ENCODE measurements at places on chromosomes 6 and 20.

- DNase-seq = no peak
Observed at GRCh38 chr20:63261060-63261794, 7.0 kb upstream of the NKAIN4 start.

DNA sequence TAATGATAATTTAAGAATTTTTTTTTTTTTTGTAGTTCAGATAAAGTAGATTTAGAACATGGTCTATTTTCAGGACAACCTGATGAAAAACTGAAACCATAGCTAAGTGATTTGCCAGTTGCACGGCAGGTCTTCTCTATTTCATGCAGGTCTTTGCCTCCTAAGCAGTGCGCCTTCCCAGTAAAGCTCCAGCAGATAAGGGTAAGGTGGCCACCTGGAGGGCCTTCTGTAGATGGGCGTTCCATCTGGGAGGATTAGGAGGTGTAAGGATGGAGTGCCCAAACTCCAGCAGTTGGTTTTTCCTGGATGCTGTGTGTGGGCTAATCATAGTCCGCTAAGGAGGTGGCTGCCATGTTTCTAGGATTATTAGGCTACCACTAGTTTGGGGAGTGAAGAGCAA, 107.1 kb downstream of the ARID1B start:
- no peak for DNase-seq

DNA sequence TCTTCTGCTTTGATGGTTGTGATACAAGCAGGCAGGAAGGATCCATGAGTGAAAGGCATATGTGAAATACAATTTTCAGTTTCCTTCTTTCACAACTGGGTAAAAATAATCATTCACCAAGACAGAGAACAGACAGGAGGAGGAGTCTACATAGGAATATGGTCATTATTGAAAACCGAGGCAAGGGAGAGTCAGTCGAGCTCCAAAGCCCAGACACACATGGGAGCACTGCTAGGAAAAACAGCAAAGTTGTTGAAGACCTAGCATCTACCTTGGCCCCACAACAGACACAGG, 260.6 kb downstream of the ERMARD start:
- DNase-seq = no peak

- peak; percentile 90 for DNase-seq
Observed at GRCh38 chr6:138593124-138593877, 94.0 kb upstream of the NHSL1 start.

DNA sequence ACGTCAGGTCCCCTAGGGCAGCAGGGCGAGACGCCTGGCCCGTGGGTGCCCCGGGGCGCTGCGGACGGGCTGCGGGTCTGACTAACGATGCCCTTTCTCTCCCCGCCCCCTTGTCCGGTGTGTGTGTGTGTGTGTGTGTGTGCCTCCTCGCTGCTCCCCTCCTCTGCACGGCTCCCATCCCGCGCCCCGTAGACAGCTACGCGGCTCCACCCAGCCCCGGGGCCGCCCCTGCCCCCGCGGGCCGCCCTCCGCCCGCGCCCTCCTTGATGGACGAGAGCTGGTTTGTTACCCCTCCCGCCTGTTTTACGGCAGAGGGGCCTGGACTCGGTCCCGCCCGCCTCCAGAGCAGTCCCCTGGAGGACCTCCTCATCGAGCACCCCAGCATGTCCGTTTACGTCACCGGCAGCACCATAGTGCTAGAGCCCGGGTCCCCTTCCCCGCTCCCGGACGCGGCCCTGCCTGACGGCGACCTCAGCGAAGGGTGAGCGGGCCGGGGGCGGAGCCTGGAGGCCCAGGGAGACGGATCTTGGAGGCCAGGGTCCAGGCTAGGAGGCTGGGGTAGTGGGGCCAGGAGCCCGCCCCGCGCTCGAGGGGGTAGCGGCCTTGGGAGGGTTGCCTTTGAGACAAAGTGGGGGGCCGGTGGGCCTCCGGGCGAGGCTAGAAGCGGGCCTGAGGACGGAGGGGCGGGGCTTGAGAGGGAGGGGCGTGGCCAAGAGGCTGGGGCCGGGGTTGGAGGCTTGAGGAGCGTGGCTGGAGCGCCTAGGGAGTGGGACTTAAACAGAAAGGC, 5.1 kb downstream of the TP53INP2 start:
- no peak for DNase-seq

DNA sequence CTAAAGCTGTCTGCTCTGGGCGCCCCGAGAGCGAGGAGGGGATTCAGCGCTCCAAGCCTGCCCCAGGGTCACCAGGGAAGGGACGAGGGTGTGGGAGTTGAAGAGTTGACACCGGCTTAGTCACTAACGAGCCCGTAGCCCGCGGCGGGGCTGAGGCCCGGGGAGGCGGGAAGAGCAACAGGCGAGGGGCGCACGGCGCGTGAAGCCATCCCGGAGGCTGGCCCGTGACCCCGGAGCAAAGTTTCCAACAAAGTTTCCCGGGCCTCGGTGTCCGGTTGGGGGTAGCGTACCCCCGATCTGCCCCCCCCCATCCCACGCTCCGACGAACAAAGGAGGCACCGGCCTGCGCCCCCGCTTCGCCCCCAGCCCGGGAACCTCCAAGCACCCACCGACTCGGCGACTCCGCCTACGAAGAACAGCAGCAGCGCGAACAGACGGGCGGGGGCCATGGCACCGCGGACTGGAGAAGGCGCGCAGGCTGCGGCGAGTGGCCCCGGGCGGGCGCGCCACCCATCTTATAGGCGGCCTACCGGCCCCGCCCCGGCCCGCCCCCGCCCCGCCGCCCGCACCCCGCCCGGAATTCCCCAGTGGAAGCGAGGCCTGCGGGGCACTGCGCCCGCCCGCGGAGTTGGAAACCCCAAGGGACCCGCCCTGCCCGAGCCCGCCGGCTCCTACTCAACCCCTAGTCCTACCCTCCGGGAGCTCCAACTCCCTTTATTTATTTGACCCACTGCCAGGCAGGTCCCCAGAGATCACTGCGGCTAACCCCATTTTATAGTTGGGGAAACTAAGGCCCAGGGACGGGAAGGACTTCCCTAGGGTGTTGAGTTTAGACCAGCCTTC, at the start of gene SDC4:
Gene SDC4, minus strand, starts transcription at position 489 of the 843 bp plus-strand sequence. Its CDS starts 40 bp downstream, at position 449.
- DNase-seq = no peak

DNA sequence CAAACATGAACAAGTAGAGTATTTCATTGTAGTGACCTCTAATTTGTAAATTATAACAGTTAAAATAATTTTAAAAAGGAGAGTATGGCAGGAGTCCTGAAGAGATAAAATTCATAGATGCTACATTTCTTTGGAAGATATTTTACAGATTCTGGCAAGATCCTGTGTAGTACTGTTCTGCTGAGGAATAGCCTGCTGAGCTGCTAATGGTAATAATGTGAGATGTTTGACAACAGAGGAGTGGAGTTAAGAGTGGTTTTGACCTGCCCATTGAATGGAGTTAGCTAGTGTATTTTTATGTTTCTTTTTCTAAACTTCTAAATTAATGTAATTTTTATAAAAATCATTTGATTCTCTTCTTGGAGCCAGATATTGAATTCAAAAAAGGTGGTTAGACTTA, 11.8 kb downstream of the CLVS2 start:
- no peak for DNase-seq

DNA sequence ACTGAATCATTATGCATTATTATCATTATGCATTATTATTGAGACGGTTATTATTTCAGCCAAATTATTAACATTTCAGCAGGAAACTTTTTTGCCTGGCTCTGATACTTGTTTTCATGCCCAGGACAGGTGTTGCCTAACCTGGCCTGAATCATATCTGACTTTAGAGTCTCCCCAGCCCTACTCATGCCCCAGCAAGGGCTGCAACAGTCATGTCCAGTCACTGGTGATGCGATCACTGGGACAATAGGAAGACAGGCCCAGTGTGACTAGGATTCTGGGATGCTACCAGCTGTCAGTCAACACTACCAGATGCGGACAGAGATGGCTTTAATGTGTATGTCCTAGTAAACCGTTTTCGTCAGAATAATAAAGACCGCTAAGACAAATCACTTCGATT, 285.0 kb downstream of the KHDC1L start:
- DNase-seq = no peak

GRCh38 chr6:21773576-21773968, 180.0 kb downstream of the SOX4 start:
- DNase-seq = no peak

DNA sequence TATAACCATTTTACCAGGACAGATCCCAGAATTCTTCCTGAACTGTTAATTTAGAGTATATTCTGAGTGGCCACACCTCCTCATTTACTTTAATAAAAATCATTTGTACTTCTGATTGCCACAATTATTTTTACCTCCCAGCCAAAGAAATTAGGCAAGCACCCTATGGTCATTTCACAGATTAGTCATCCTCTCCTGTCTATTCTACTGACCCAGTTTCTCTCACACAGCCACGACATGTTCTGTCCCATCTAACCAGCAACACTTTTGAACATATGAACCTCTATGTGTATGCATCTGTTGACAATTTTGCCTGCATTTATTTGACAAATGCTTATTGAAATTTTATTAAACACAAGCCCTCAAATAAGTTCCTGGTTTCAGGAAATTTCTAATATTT, 202.6 kb upstream of the STXBP5 start:
- DNase-seq = no peak
